Skeletal muscle tissue (tissue), 5 donors: ENCODE measurements at places on chromosomes 4 and X. TPM values are rescaled to one million over a fixed set of nuclear protein-coding genes. Genes with fewer than 3 reads are reported as not detected.

The QDPR gene
- 54.8 TPM for total RNA-seq

The GUCY1A1 gene
- 19.8 TPM for total RNA-seq

The MAGEB10 gene
- total RNA-seq, result not detected

The SMIM10 gene
- total RNA-seq, result 2.1 TPM

The PLXNA3 gene
- total RNA-seq, result 9.9 TPM

The VEGFD gene
- total RNA-seq, result under 0.01 TPM

The IL3RA gene
- total RNA-seq, result 6.3 TPM

The FAM114A1 gene
- 57.4 TPM for total RNA-seq

The MAGEA4 gene
- not detected for total RNA-seq
